ENCODE measurements at places on chromosomes 2 and 18. TPM values are rescaled to one million over a fixed set of nuclear protein-coding genes. Genes with fewer than 3 reads are reported as not detected.

MLPH gene
- 335 TPM for total RNA-seq

CARF gene
- 0.72 TPM for total RNA-seq

COL5A2 gene
- 69.7 TPM for total RNA-seq

UPP2 gene
- total RNA-seq = not detected

SPC25 gene
- total RNA-seq = 19.4 TPM

CDH7 gene
- not detected for total RNA-seq

DDX1 gene
- 121 TPM for total RNA-seq

ZSCAN30 gene
- total RNA-seq = 0.84 TPM

PASK gene
- 7.4 TPM for total RNA-seq

PARD6G gene
- 3.4 TPM for total RNA-seq

AQP12A gene
- not detected for total RNA-seq

SP5 gene
- total RNA-seq = not detected

FNDC4 gene
- 4.5 TPM for total RNA-seq

CRYGD gene
- total RNA-seq = not detected

CHST9 gene
- total RNA-seq = not detected

GLI2 gene
- total RNA-seq = 16.8 TPM

MBD5 gene
- 5.9 TPM for total RNA-seq

ZBTB7C gene
- total RNA-seq = 0.27 TPM

WDSUB1 gene
- total RNA-seq = 7.7 TPM

PDE6D gene
- 19.0 TPM for total RNA-seq

SLC9A4 gene
- not detected for total RNA-seq

APLF gene
- 0.61 TPM for total RNA-seq

OSBPL1A gene
- 20.4 TPM for total RNA-seq

MYO5B gene
- 8.0 TPM for total RNA-seq

DSG2 gene
- 59.6 TPM for total RNA-seq

FSHR gene
- not detected for total RNA-seq

RESP18 gene
- not detected for total RNA-seq

VWC2L gene
- not detected for total RNA-seq

HAAO gene
- total RNA-seq = not detected

TMEFF2 gene
- 0.34 TPM for total RNA-seq

STK36 gene
- 10.3 TPM for total RNA-seq

DYNAP gene
- total RNA-seq = not detected

BMP10 gene
- not detected for total RNA-seq

UGT1A10 gene
- 0.11 TPM for total RNA-seq

CNTNAP5 gene
- total RNA-seq = not detected

DNER gene
- 11.8 TPM for total RNA-seq

FHOD3 gene
- 2.9 TPM for total RNA-seq
